ENCODE measurements at places on chromosomes 2 and 18.

DNA sequence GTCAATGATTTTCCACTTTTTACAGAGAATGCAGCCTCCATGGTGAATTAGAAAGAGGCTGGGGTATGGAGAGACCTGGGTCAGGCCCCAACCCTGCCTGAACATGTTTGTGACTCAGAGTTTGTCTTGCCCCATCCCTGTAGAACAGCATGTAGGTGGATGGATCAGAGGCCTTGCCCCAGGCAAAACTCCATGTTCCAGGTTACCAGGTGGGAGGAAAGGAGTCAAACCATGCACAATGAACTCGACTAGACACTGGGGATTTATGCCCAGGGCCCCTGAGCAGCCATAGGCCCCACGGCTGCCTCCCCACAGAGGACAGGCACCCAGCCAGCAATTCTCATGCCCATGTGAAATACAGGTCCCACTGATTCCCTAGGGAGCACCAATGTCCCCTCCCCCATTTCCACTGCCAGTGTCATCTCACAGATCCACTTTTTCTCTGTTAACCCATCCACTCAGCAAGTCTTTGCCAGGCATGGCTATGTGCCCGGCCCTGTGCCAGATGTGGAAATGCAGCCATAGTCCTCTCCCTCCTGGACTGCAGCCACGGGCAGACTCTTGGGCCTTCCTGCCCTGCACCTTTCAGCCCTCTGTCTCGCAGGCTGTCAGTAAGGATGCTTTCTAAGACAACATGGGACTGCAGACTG lies 737.8 kb upstream of the HS6ST1 start:
- DNase-seq = no peak

DNA sequence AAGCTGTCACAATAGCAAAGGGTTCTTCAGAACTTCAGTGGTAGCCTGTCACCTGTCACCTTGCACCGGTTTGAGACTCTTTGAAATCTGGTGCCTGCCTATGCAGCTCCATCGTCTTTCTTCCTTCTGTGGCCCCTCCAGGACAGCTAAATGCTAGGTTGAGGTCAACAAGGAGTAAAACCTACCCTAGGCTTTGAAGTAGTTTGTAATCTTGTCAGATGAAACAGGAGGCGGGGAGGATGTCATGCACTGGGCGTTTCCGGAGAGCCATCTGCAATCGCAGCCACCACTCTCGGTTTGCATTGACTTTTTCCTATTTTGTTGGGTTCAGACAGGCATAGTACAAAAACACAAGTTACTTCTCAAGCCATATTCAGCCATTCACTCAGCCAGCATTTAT lies 116.7 kb downstream of the LPIN1 start:
- DNase-seq = no peak

- DNase-seq = no peak
Measured at GRCh38 chr2:9212661-9213411, 6.2 kb downstream of the ASAP2 start.

GRCh38 chr18:985212-985661 lies 80.6 kb downstream of the ADCYAP1 start:
- no peak for DNase-seq

DNA sequence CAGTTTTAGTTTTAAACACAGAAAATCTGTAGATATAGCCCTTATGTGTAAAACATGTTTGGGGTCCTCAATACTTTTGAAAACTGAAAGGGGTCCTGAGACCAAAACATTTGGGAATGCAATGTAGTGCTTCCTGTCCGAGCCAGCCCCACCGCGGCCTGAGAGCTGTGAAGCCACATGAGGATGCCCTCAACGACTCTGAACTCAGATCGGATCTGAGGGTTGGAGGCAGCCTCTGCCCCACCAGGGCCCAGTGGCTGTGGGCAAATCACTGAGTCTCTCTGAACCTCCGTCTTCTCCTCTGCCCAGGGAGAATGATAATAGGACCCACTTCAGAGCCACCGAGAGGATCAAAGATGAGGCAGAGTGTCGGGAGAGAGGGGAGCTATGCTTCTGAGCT lies 33.4 kb upstream of the HPCAL1 start:
- no peak for DNase-seq

DNA sequence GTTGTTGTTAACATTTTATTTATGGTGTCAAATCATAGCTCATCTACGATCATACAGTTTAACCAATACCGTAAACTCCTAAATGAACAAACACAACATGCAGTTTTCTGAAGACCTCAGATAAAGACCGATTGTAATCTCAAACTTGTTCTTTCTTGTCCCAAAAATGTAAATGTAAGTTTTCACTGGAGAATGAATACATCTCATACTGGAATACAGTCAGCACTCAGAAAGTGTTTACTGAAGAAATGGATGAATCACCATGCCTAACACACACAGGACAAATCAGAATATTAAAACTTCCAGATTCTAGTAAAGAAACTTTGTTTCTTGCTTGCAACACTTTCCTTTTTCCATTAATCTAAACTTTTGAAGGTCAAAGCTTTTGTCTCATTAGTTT lies 380.5 kb downstream of the DLGAP1 start:
- DNase-seq = no peak

GRCh38 chr2:96987301-96987909 lies 1.0 kb upstream of the FAM178B start:
- DNase-seq = no peak

GRCh38 chr18:32018331-32019250 lies at the start of gene RNF125:
RNF125 (plus strand) TSS chr18:32018825; CDS start chr18:32018864, 39 bp downstream.
- peak; percentile 89 for DNase-seq

GRCh38 chr18:6746386-6746960 lies 17.0 kb downstream of the ARHGAP28 start:
- no peak for DNase-seq

- no peak for DNase-seq
Measured at GRCh38 chr2:31335921-31336585, 78.5 kb downstream of the XDH start.

- no peak for DNase-seq
Measured at GRCh38 chr2:104430359-104430740, 423.6 kb upstream of the POU3F3 start.

- no peak for DNase-seq
Measured at GRCh38 chr2:66576561-66577320, 141.8 kb downstream of the MEIS1 start.
